Activated CD4-positive, alpha-beta T cell treated with anti-CD3 and anti-CD28 coated beads, Interleukin-2, amount 10 ng/mL, durations not matched to agents 24 days and 14 days (primary cell): ENCODE measurements at places on chromosomes 13 and 19. TPM values are rescaled to one million over a fixed set of nuclear protein-coding genes. Genes with fewer than 3 reads are reported as not detected.

PLIN4 gene
- total RNA-seq: not detected in 2 replicates

ZNF85 gene
- 9.9 and 11.9 TPM in 2 replicates for total RNA-seq

NCAN gene
- 0.02 TPM in 1 of 2 replicates, not detected in the other for total RNA-seq

ASPDH gene
- not detected in 2 replicates for total RNA-seq

UBL3 gene
- 9.5 and 10.1 TPM in 2 replicates for total RNA-seq

STAP2 gene
- total RNA-seq: 14.2 and 16.8 TPM in 2 replicates
